ENCODE measurements at places on chromosomes 4 and X. TPM values are rescaled to one million over a fixed set of nuclear protein-coding genes. Genes with fewer than 3 reads are reported as not detected.

GPR143 gene
- 3.9 TPM for total RNA-seq

SNCA gene
- 9.0 TPM for total RNA-seq

LRP2BP gene
- not detected for total RNA-seq

GAGE1 gene
- not detected for total RNA-seq

DCAF4L1 gene
- total RNA-seq: 0.22 TPM

USO1 gene
- 49.0 TPM for total RNA-seq

MFSD8 gene
- total RNA-seq: 14.6 TPM

FRMD7 gene
- not detected for total RNA-seq

TREX2 gene
- total RNA-seq: 1.4 TPM

YIPF7 gene
- not detected for total RNA-seq

NUDT9 gene
- total RNA-seq: 18.3 TPM

UCHL1 gene
- total RNA-seq: 9.3 TPM

SPP1 gene
- total RNA-seq: 0.95 TPM

FAM133A gene
- total RNA-seq: not detected

CLCN4 gene
- total RNA-seq: 0.30 TPM

PI4K2B gene
- 31.7 TPM for total RNA-seq

TEX11 gene
- not detected for total RNA-seq

CNKSR2 gene
- 3.1 TPM for total RNA-seq

XK gene
- 2.2 TPM for total RNA-seq

FAM114A1 gene
- 36.7 TPM for total RNA-seq

FATE1 gene
- not detected for total RNA-seq

USP17L30 gene
- total RNA-seq: not detected

AKAP14 gene
- not detected for total RNA-seq

VEGFC gene
- 0.50 TPM for total RNA-seq

POLA1 gene
- 13.5 TPM for total RNA-seq

P2RY4 gene
- total RNA-seq: not detected

NAP1L2 gene
- total RNA-seq: 0.50 TPM

CLDN34 gene
- total RNA-seq: 0.26 TPM

BRS3 gene
- not detected for total RNA-seq

CT45A1 gene
- not detected for total RNA-seq

SEPTIN11 gene
- total RNA-seq: 56.6 TPM

CCDC149 gene
- total RNA-seq: 0.91 TPM

ARAP2 gene
- total RNA-seq: 31.3 TPM

SMR3B gene
- not detected for total RNA-seq

DIPK2B gene
- 1.1 TPM for total RNA-seq

DCAF12L2 gene
- 0.19 TPM for total RNA-seq

AMTN gene
- total RNA-seq: 1.2 TPM

SOWAHD gene
- total RNA-seq: not detected

CHIC1 gene
- total RNA-seq: 1.0 TPM

CT83 gene
- total RNA-seq: not detected

BEND2 gene
- total RNA-seq: not detected

ARSJ gene
- total RNA-seq: 10.3 TPM

MAGEA8 gene
- total RNA-seq: not detected

EGFL6 gene
- total RNA-seq: 0.92 TPM

RPS6KA6 gene
- total RNA-seq: 0.92 TPM

PABPC5 gene
- not detected for total RNA-seq

SETD7 gene
- 38.6 TPM for total RNA-seq

FUNDC1 gene
- 11.6 TPM for total RNA-seq

ACE2 gene
- total RNA-seq: 4.2 TPM

MUC7 gene
- not detected for total RNA-seq

TCEAL9 gene
- total RNA-seq: 32.4 TPM

GYG2 gene
- total RNA-seq: 0.95 TPM

RAB9B gene
- not detected for total RNA-seq

ENAM gene
- total RNA-seq: not detected

CPE gene
- total RNA-seq: 16.3 TPM

MEPE gene
- not detected for total RNA-seq

ITGB1BP2 gene
- 2.1 TPM for total RNA-seq

SLC10A4 gene
- total RNA-seq: not detected

IQCM gene
- not detected for total RNA-seq

Data from esophagus squamous epithelium (tissue), 5 donors.